ENCODE measurements at places on chromosomes 13 and 19. TPM values are rescaled to one million over a fixed set of nuclear protein-coding genes. Genes with fewer than 3 reads are reported as not detected.

Gene SPRYD7
- 5.3 TPM for total RNA-seq

Gene KCTD12
- 3.7 TPM for total RNA-seq

Gene PCDH20
- not detected for total RNA-seq

Gene TNPO2
- total RNA-seq: 87.6 TPM

Gene PIP5K1C
- total RNA-seq: 26.3 TPM

Gene KLK15
- not detected for total RNA-seq

Gene ZNF429
- 5.6 TPM for total RNA-seq

Gene JAK3
- total RNA-seq: not detected

Gene ZNF222
- total RNA-seq: 5.3 TPM

Gene PNKP
- 189 TPM for total RNA-seq

Gene GTPBP3
- 30.6 TPM for total RNA-seq

Gene SHD
- not detected for total RNA-seq

Gene FSD1
- total RNA-seq: 1.9 TPM

Gene CYP2A7
- total RNA-seq: not detected

Gene IRGQ
- total RNA-seq: 34.2 TPM

Gene CD33
- not detected for total RNA-seq

Gene SHISA7
- total RNA-seq: not detected

Gene C2CD4C
- total RNA-seq: 0.12 TPM

Gene CAMSAP3
- total RNA-seq: 26.0 TPM

Gene HPN
- total RNA-seq: 2.2 TPM

Gene ZNF776
- 21.6 TPM for total RNA-seq

Gene CEACAM3
- not detected for total RNA-seq

Gene CGB3
- 1.1 TPM for total RNA-seq

Gene ZNF865
- total RNA-seq: 29.6 TPM

Gene SLC6A16
- not detected for total RNA-seq

Gene SHANK1
- not detected for total RNA-seq

Gene TYROBP
- not detected for total RNA-seq

Gene SYCN
- total RNA-seq: not detected

Gene UFM1
- 44.0 TPM for total RNA-seq

Gene AZU1
- not detected for total RNA-seq

Gene PROSER3
- total RNA-seq: 70.7 TPM

Gene CNFN
- 1.6 TPM for total RNA-seq

Gene LILRB5
- total RNA-seq: not detected

Gene PODNL1
- not detected for total RNA-seq

Gene FPR2
- total RNA-seq: not detected

Gene SKA3
- total RNA-seq: 17.5 TPM

Gene NKG7
- total RNA-seq: not detected

Gene SERTM1
- total RNA-seq: not detected

Gene C19orf47
- total RNA-seq: 22.7 TPM

Gene PLEKHF1
- total RNA-seq: 2.4 TPM

Gene KL
- total RNA-seq: 0.52 TPM

Gene EDNRB
- not detected for total RNA-seq

Gene UNC13A
- total RNA-seq: 0.28 TPM

Gene GNA15
- 5.9 TPM for total RNA-seq

Gene CFAP97D2
- total RNA-seq: not detected

Gene LGI4
- total RNA-seq: 0.42 TPM

Gene KLK4
- total RNA-seq: not detected

Gene DAPK3
- total RNA-seq: 50.9 TPM

Gene MPHOSPH8
- total RNA-seq: 17.8 TPM

Gene TTC9B
- total RNA-seq: not detected

Gene KIR2DL1
- not detected for total RNA-seq

Gene IGFL2
- total RNA-seq: not detected

All from Calu3 (cell line).